NCI-H446 treated with DMSO at 0.1 percent for 48 hours (cell line): ENCODE measurements at places on chromosomes 4 and X.

- DNase-seq: no peak
Measured at GRCh38 chr4:175252642-175253041, 334.5 kb downstream of the ADAM29 start.

DNA sequence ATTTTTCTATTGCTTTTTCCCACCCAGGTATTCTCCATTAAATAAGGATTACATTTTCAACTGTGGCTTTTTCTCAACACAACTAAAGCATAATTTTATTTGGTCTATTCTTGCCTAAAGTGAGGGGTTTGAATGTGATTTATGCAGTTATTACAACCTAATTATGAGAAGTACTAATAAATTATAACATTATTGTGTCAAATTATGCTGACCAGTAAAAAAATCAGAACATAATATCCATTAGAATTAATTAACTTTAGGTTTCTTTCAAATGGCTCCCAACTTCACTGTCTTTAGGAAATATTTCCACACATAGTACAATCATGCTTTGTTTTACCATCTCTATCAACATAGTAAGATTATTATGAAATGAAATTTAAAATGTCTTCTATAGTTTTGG lies 1293.9 kb downstream of the FSTL5 start:
- no peak for DNase-seq

DNA sequence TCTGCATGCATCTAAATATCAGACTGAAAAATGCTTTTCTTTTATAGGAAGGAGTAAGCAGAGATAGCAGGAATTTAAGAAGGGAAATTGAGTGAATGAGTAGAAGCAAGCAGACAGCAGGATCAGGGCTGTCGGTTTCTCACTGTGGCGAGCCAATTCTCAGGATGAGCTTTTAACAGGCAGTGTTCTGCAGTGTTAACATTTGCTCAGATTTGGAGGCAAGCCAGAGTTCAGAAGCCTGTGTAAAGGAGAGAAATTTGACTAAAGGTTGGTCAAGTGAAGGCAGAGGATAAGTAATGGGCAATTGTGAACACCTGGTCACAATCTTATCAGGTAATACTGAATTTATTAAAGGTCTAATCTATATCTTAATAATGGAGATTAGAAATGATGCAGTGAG lies 133.3 kb upstream of the MAGEB16 start:
- DNase-seq: no peak

DNA sequence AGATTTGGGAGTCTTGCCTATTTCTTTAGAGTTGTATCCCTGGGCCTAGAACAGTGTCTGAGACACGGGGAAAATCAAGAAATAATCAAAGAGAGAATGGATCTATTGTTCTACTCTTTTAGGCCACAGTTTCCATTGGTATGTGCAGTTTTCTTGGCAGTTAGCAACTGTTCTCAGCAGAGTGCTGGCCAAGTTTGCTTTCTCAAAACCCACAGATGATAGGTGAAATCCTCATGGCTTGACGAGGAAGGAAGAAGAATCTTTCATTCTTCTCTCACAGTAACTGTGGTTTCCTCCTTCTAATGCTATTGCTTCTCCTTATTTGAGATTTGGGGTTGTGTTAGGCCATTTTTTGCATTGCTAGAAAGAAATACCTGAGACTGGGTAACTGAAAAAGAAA lies 42.2 kb downstream of the AGA start:
- DNase-seq: no peak

- no peak for DNase-seq
Measured at GRCh38 chrX:848386-848785, 217.8 kb downstream of the SHOX start.

DNA sequence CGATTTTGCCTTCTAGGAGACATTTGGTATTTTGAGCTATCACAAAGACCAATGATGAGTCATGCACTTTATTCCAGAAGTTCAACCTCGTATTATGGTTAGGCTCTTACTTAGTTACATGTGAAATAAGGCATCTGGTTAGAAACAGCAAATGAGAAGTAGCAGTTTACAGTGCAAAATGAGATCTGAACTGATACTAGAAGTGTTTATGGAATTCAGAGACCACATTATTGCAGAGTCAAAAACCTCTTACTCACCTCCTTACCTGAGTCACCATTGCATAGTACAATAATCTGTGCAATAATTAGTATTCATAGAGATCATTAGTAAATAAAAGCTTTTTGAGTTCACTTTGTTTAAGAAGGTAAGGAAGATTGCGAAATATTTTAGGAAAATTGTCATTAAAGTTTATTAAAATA lies 38.7 kb downstream of the SEC24B start:
- DNase-seq: no peak

DNA sequence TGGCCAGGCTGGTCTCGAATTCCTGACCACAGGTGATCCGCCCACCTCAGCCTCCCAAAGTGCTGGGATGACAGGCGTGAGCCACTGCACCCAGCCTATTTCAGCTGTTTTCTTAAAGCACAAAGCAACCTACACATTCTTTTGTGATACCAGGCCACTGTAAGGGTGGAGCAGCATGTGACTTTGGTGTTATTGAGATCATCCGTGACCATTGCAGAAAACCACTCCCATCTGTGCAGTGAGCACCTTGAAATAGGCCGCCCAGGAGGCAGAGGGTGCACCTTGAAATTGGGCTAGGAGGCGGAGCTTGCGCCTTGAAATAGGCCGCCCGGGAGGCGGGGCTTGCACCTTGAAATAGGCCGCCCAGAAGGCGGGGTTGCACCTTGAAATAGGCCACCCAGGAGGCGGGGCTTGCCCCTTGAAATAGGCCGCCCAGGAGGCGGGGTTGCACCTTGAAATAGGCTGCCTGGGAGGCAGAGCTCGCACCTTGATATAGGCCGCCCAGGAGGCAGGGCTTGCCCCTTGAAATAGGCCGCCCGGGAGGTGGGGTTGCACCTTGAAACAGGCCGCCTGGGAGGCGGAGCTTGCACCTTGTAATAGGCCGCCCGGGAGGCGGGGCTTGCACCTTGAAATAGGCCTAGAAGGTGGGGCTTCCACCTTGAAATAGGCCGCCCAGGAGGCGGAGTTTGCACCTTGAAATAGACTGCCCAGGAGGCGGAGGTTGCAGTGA lies 9.0 kb upstream of the SLC25A6 start:
- no peak for DNase-seq

DNA sequence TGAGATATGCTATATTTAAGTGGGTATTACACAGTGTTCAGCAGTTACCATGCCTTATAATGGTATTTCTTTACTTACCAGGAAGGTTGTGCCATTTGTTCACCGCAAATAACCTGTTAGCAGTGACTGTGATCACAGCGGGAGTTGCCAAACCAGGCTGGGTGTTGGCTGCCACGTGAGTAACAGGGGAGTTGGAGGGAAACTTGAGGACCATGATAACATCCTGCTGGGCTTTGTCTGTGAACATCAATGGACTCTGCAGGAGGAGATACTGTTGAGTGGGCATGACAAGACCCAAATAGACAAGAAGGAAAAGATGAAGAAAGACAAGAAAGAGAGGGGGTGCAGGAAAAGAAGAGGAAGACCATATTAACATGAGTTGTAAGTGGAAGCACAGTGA lies 242.9 kb downstream of the DCLK2 start:
- no peak for DNase-seq
